ENCODE measurements at places on chromosomes 1 and 21. TPM values are rescaled to one million over a fixed set of nuclear protein-coding genes. Genes with fewer than 3 reads are reported as not detected.

Gene FCRL1
- total RNA-seq = not detected

Gene KLHDC9
- total RNA-seq = 0.43 TPM

Gene MANEAL
- total RNA-seq = 1.4 TPM

Gene GSTM5
- 0.49 TPM for total RNA-seq

Gene OR2T33
- not detected for total RNA-seq

Gene SPRR1A
- total RNA-seq = not detected

Gene TFF3
- not detected for total RNA-seq

Gene AIRE
- not detected for total RNA-seq

Gene ARHGEF10L
- total RNA-seq = not detected

Gene NAV1
- 1.6 TPM for total RNA-seq

Gene ARHGAP30
- 174 TPM for total RNA-seq

Gene DUSP23
- 27.2 TPM for total RNA-seq

Gene KRTAP19-8
- total RNA-seq = not detected

Gene PHF13
- total RNA-seq = 14.8 TPM

Data from activated CD8-positive, alpha-beta T cell treated with anti-CD3 and anti-CD28 coated beads for 36 hours (primary cell).